T-helper 9 cell (primary cell): ENCODE measurements at places on chromosomes 7 and 10.

DNA sequence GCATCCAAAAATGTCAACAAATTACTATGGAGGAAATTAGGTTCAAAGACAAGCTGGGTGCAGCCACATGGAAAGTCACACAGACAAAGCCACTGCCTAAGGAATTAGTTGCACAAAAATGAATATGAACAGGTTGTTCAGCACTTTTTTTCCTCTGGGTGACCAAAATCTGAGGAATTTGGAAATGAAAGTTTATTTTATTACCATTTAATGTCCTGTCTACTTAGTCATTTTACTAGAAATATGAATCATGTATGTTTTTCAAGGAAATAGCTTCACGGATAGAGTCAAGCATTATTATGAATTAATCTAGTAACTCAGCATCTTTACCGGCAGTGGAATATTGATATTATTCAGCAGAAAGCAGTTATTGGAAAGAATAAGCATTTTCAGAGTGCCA is 106.3 kb downstream of the ANK3 start:
- no peak for DNase-seq

GRCh38 chr7:68967598-68967997 is 630.7 kb upstream of the AUTS2 start:
- no peak for DNase-seq

GRCh38 chr10:123997486-123998196 is 95.8 kb downstream of the CHST15 start:
- no peak for DNase-seq

GRCh38 chr7:25173184-25173583 is 48.1 kb upstream of the CYCS start:
- no peak for DNase-seq

GRCh38 chr10:119268871-119269506 is 61.6 kb downstream of the GRK5 start:
- peak; percentile 69 for DNase-seq

DNA sequence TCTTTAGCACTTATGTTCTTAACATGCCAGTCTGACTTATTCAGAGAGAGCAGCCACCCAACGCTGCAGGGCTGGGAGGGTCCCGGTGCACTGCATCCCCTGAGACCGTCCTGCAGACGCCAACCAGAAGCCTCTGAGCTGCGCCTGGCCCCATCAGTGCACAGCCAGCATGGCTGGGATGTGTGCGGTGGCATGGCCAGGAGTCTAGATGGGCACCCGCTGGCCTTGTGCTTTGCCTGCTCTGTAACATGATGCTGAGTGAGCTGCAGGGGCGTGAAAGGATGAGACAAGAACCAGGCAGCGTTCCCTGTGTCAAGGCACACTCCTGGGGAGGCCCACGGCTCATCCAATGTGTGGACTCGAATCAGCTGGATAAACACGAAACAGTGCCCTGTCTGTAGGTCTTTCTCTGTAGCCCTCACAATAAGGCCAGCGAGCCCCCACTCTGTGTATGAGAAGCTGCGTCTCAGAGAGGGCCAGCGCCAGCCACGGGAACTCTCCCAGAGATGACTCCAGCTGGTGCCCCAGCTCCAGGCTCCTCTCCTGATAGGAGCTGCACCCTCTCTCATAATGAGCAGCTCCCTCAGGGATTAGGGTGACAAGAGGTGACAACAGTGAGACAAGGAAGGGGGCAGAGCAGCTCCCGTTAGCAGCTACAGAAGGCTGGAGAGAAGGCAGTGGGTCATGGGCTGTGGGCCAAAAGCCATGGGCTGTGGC is 96.8 kb downstream of the TNS3 start:
- no peak for DNase-seq

- DNase-seq: no peak
Measured at GRCh38 chr7:151662251-151662826, 142.6 kb upstream of the RHEB start.

GRCh38 chr10:78718032-78718572 is 350.7 kb upstream of the ZMIZ1 start:
- DNase-seq: no peak

DNA sequence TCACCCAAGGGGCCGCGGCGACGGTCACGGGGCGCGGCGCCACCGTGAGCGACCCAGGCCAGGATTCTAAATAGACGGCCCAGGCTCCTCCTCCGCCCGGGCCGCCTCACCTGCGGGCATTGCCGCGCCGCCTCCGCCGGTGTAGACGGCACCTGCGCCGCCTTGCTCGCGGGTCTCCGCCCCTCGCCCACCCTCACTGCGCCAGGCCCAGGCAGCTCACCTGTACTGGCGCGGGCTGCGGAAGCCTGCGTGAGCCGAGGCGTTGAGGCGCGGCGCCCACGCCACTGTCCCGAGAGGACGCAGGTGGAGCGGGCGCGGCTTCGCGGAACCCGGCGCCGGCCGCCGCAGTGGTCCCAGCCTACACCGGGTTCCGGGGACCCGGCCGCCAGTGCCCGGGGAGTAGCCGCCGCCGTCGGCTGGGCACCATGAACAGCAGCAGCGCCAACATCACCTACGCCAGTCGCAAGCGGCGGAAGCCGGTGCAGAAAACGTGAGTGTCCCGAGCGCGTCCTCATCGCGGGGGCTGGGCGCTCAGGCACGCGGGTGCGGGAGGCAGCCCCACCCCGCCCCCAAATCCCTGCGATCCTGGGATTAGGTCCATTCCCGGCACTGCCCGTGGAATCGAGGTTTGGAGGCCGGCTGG is 509 bp downstream of the AHR start:
- DNase-seq: peak; percentile 45

DNA sequence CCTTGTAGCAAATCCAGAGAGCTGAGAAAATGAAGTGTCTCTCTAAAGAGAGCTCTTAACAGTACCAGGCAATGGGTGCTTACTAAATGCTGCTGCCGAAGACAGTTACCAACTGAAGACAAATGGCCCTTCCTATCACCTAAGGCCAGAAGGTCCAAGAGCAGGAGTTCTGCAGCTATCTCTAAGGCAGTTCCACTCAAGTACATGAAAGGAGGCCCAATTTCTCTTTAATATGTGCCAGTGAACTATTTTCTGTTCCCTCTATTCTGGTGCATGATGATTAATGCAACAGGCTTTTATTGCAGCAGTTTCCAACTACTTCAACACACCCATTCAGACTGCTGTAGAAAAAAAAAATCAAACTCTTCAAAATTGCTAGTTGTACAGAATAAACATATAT is 122.5 kb downstream of the SLC25A13 start:
- no peak for DNase-seq

- no peak for DNase-seq
Measured at GRCh38 chr7:66050337-66050957, 25.2 kb upstream of the ASL start.

DNA sequence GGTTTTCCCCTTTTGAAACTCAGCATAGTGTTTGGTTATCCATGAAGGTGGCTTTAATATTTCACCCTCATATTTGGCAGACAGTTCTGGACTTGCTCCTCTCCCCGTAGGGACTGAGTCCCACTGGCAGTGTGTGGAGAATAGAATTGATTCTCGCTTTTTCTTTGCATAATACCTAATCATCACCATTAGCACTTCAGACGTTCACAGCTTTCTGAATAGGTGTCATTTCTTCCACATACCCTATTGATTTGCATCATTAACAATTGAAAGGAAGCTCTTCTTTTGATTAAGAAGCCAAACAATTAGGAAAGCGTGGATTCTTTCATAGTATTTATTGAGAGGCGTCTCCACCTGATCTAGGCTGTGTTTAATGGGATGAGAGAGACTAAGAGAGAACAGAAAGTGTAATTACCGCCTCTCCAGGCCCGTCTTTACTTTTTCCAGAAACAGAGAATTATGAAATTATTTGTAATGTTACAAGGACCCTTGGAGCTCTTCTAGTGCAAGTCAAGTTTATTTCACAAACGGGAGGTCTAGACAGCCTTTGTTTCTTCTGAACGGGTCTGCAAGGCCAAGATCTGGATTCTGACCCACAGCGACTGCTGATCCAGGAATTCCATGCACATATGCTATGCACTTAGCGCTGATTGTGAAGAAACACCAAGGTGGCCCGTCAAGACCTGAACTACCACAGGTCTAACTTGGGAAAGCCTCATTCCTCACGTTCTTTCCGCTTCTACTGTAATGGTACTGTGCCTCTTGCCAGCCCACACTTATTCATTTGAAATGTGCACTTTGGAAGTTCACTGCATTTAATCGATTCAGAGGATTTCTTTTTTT is 249.9 kb upstream of the C7orf33 start:
- DNase-seq: no peak

DNA sequence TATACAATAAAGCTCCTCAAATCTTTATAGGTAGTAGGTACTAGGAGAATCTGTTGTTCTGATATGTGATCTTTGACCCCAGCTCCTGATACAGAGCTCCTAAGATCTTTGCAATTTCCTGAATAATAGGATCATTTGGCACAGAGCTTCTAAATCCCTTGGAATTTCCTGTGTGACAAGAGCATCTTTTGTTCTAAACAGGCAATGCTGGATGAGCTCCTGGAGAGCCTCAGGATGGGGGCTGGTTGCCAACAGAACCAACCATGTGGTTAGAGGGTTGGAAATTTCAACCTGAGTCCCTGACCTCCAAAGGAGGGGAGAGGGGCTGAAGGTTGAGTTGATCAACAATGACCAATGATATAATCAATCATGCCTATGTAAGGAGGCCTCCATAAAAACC is 629.0 kb downstream of the CCSER2 start:
- DNase-seq: no peak

DNA sequence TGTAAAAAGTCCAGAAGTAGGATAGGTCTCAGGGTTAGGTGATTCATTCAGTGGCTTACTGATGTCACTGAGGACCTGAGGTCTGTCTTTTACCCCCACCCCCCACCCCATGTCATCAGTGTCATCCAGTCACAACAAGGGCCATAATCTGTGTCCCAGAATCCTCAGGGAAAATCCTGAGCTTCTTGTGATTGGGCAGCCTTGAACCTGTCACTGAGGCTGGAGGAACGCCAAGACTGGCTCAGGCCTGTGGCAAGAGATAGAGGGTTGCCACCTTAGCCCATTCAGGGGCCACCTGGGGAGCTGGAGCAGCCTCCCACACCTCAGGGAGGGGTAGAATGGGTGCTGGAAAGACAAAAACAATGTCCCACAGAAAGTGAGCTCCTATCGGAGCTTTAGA is 29.7 kb downstream of the NUB1 start:
- DNase-seq: no peak

- no peak for DNase-seq
Measured at GRCh38 chr10:3102720-3103427, 35.5 kb downstream of the PFKP start.

GRCh38 chr10:32955299-32955772 is 2.7 kb downstream of the ITGB1 start:
- no peak for DNase-seq

DNA sequence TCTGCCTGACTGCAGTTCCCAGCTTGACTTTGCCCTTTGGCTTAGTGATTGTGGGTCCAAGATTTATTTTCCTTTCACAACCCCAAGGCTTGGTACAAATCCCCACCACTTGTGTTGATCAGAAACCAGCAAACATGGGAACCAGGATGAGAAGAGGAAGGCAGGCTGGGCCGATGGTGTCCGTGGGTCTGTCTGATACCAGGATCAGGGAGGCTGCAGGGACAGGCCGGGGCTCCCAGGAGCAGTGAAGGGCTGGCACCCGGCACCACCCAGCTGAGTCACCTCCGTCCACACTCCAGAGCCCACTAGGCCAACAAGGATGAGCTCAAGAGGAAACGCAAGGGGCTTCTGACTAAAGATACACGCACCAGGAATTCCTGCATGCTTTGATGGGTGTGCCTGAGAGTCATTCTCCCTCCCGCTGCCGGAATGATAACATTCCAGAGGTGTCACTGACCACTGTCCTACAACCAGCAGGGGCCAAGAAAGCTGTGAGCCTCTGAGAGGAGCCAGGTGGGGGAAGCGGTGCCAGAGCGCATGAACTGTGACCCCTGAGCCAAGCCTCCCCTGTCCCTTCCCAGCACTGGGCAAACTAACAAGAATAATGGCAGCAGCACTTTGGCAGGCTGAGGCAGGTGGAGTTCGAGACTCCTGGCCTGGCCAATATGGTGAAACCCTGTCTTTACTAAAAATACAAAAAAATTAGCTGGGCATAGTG is 29.2 kb upstream of the PROSER2 start:
- no peak for DNase-seq

DNA sequence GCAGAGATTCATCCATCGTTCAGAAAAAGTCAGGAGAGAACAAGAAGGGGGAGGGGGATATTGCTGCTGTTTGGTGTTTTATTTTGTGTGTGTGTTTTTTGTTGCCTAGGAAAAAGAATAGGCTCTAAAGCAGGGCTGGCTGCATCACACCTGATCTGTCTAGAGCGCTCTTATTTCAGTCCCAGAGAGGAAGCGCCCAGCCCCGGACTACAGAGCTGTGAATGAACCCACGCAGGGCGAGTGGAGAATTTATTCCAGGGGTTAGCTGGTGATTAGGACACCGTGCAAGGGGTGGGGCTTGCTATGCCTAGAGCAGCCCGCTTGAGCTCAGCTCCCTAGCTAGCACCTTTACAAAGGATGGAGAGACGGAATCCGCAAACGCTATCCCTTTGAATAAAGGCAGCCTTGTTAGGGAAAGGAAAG is 621 bp upstream of the FAM13C start:
- no peak for DNase-seq
